ENCODE measurements at places on chromosomes 7 and 10.

- DNase-seq = no peak
Observed at GRCh38 chr10:60717852-60718251, 60.4 kb upstream of the CDK1 start.

DNA sequence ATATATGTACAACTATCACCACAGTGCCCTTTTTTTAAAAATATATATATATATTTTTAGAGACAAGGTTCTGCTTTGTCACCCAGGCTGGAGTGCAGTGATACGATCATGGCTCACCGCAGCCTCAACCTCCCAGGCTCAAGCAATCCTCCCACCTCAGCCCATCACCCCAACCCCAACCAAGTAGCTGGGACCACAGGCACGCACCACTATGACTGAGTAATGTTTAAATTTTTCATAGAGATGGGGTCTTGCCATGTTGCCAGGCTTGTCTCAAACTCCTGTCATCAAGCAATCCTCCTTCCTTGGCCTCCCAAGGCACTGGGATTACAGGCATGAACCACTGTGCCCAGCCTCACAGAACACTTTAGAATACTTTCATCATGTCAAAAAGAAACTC is 234.9 kb downstream of the SH2D4B start:
- no peak for DNase-seq

DNA sequence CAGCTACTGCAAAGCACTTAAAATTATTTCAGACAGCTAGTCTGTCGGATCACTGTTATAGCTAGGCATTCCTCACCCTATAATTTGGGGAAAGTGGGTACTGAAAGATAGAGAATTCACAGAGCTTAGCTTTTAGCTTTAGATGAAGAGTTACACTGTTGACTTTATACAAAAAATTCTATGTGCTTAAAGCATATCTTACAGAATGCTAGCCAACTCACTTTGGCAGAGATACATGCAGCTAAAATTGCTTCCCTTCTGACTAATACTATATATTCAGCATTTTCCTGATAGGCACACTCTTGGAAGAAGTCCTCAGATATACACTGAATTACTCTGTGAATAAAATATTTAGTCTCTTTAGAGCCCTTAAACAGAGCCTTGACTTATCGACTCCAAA is 353.5 kb upstream of the STEAP1 start:
- DNase-seq = no peak

DNA sequence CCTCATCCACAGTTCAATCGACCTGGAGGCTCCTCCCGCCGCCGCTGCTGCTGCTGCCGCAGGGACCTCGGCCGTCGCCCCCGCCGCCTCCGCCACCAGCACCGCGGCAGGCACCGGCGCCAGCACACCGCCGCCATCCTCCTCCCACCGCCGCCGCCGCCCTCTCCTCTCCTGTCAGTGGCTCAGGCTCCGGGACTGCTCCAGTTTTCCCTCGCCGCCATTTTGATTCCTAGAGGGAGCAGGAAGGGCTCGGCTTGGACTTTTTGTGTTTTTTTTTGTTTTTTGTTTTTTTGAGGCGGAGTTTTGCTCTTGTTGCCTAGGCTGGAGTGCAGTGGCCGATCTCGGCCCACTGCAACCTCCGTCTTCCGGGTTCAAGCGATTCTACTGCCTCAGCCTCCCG is 3.0 kb upstream of the MCM10 start:
- DNase-seq = no peak

- no peak for DNase-seq
Observed at GRCh38 chr7:72435366-72435765, 23.2 kb upstream of the CALN1 start.

GRCh38 chr10:30389543-30389942 is 40.5 kb upstream of the MTPAP start:
- no peak for DNase-seq

DNA sequence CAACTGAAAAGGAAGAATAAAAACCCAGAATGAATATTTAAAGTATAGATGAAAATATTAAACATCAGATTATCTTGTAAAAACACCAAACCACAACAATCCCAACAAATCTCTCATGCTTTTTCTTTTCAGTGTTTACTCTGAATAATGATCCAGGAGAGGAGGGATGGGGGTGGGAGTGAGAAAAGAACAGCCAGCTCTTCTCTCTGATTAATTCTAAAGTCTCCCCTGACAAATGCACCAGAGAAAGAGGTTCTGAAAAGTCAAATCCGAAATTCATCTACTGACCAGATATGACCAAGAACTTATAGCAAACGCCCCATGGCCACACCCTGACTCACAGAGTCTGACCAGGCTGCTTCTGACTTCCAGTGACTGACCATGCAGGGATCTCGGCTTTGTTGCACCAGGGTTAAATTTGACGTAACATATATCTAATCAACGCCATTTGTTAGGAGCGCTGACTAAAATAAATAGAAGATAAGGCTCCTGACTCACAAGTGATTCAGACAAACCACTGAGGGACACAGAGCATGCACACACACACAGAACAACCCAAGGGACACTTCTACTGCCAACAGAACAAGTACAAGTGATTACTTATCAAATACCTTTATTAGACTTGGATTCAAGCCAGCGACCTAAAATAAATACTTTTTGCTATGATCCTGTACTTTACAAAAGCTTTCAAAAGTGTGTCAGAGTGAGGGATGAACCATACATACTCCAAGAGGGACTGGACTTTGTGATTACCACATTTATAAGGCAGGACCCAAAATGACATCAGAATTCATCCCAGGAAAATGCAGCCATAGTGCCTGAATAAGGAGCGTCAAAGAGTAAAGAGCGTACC is 9.3 kb upstream of the SPOCK2 start:
- peak; percentile 92 for DNase-seq

All from H54 (cell line).